ENCODE measurements at places on chromosomes 7 and 10.

DNA sequence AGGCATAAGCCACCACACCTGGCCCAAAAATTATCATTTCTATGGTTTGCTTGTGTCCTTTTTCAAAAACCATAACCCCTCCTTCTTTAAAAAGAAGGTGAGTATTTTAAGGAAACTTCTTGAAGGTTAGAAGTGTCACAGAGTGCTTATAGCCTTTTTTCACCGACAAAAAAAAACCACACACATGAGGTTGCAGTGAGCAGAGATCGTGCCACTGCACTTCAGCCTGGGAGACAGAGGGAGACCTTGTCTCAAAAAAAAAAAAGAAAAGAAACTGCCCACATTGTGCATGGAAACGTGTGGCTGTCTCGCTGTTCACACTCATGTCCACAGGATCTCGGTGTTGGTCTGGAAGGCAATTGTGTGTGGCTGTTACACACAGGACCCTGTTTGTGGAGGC lies 157.4 kb upstream of the PFKP start:
- H3K4me1 ChIP-seq = no peaks in the 10 kb centered on the region
- no peak overlapping the region for H3K4me3 ChIP-seq
- no peak overlapping the region for H3K27ac ChIP-seq
- H3K36me3 ChIP-seq = no peaks in the 10 kb centered on the region
- peaks cover 69% of the 10 kb centered on the region for H3K27me3 ChIP-seq

DNA sequence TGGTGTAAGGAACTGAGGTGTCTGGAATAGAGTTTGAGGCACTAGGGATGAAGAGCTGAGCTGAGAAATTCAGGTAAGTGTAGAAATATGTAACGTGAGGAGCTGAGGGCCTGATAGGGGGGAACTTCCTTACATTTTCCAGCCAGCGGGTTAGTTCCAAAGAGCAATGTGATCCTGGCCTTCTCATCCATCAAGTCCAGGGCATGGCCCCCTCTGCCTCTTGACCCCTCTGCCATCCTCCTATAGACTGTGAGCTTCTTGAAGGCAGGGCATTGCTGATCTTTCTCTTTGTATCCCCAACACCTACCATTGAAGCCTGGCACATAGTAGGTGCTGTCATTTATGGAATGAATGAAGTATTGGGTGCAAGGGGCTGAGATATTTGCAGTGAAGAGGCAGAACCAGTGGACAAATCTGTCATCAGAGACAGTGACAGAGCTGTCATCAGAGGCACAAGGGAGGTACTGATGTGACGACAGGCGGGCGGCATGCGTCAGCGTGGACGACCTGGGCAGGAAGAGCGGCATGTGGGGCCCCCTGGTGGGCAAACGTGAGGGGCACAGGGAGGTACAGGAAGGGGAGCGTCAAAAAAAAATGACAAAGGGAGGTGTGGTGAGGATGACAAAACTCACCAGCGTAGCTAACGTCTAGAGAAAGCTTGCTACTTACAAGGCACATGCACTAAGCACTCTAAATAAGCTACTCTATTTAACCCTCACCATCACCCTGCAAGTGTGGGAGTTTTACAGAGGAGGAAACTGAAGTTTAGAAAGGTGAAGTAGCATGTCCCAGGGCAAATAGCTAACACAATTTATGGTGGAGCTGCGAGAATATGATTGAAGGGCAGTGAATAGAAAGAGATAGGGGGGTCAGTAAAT lies 5.2 kb upstream of the CAMK2G start:
- H3K36me3 ChIP-seq = no peaks in the 10 kb centered on the region
- peaks cover 23% of the 10 kb centered on the region for H3K27me3 ChIP-seq
- H3K4me1 ChIP-seq = peaks cover 22% of the 10 kb centered on the region
- peak; percentile 84 for DNase-seq
- H3K4me3 ChIP-seq = no peak overlapping the region

GRCh38 chr10:70617798-70618568 lies 15.4 kb upstream of the PRF1 start:
- no peak overlapping the region for H3K4me3 ChIP-seq
- peaks cover 5% of the 10 kb centered on the region for H3K4me1 ChIP-seq
- no peaks in the 10 kb centered on the region for H3K36me3 ChIP-seq
- no peak overlapping the region for H3K27ac ChIP-seq
- no peaks in the 10 kb centered on the region for H3K27me3 ChIP-seq

DNA sequence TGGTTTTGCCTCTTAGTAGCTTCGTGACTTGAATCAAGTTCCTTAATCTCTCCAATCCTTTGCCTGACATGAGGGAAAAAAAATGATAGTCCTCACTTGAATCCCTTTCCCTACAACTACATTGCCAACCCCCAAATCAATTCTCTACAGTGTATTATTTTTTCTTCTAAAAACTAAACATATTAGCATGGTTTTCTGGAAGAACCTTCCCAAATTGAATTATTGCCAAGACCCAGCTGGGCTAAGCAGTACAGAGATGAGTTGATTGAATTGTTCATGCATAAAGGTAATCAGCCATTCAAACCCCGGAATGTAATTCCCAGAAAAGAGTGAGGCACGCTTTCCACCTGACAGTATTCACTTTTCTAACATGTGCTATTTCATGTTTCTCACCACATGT lies 155.6 kb upstream of the AGR3 start:
- no peaks in the 10 kb centered on the region for H3K27me3 ChIP-seq
- DNase-seq = no peak
- peaks cover 22% of the 10 kb centered on the region for H3K4me1 ChIP-seq
- H3K4me3 ChIP-seq = no peak overlapping the region

- H3K27ac ChIP-seq = no peak overlapping the region
- no peaks in the 10 kb centered on the region for H3K27me3 ChIP-seq
- H3K36me3 ChIP-seq = no peaks in the 10 kb centered on the region
- peaks cover 16% of the 10 kb centered on the region for H3K4me1 ChIP-seq
- DNase-seq = peak; percentile 17
- H3K4me3 ChIP-seq = no peak overlapping the region
Observed at GRCh38 chr10:34407324-34407805, 407.7 kb downstream of the PARD3 start.

DNA sequence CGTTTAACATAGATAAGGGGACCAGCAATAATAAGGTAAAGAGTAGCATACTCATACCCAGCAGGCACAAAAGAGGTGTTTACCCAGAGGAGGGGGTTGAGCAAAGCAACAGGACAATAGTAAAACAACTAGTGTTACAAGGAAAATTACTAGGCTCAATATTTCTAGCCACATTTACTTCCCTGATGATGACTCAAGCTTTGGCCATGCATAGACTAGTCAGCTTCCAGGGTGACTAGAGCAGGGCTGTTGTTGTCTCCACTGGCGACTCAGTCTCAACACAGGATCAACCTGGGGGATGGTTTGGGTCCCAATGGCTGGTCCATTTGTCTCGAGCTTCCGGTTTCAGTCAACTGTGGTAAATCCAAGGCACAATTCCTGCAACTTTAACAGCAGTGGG lies 217.7 kb upstream of the KCND2 start:
- no peaks in the 10 kb centered on the region for H3K4me1 ChIP-seq
- no peaks in the 10 kb centered on the region for H3K36me3 ChIP-seq
- H3K27me3 ChIP-seq = no peaks in the 10 kb centered on the region
- no peak overlapping the region for H3K27ac ChIP-seq
- no peak overlapping the region for H3K4me3 ChIP-seq
- DNase-seq = no peak

- H3K4me3 ChIP-seq = no peak overlapping the region
- H3K27me3 ChIP-seq = no peaks in the 10 kb centered on the region
- DNase-seq = no peak
- H3K36me3 ChIP-seq = no peaks in the 10 kb centered on the region
- H3K4me1 ChIP-seq = no peaks in the 10 kb centered on the region
Observed at GRCh38 chr7:88457320-88457719, 150.6 kb upstream of the STEAP4 start.

- H3K4me1 ChIP-seq = peaks cover 7% of the 10 kb centered on the region
- H3K36me3 ChIP-seq = no peaks in the 10 kb centered on the region
- H3K4me3 ChIP-seq = no peak overlapping the region
- no peak overlapping the region for H3K27ac ChIP-seq
- DNase-seq = no peak
- no peaks in the 10 kb centered on the region for H3K27me3 ChIP-seq
Observed at GRCh38 chr10:59991661-59992060, 85.3 kb upstream of the CCDC6 start.

GRCh38 chr7:12032146-12032545 lies 178.9 kb upstream of the TMEM106B start:
- H3K27ac ChIP-seq = no peak overlapping the region
- H3K4me3 ChIP-seq = no peak overlapping the region
- DNase-seq = no peak
- H3K4me1 ChIP-seq = no peaks in the 10 kb centered on the region

GRCh38 chr10:62772186-62772974 lies 32.1 kb upstream of the ADO start:
- no peaks in the 10 kb centered on the region for H3K27me3 ChIP-seq
- no peaks in the 10 kb centered on the region for H3K36me3 ChIP-seq
- H3K4me3 ChIP-seq = peak overlapping the region; percentile 2
- DNase-seq = no peak

- peaks cover 15% of the 10 kb centered on the region for H3K36me3 ChIP-seq
- peak overlapping the region; percentile 97 for H3K27ac ChIP-seq
- H3K27me3 ChIP-seq = no peaks in the 10 kb centered on the region
- peak overlapping the region; percentile 99 for H3K4me3 ChIP-seq
- peaks cover 42% of the 10 kb centered on the region for H3K4me1 ChIP-seq
Observed at GRCh38 chr10:92290076-92290836, 622 bp downstream of the CPEB3 start.

DNA sequence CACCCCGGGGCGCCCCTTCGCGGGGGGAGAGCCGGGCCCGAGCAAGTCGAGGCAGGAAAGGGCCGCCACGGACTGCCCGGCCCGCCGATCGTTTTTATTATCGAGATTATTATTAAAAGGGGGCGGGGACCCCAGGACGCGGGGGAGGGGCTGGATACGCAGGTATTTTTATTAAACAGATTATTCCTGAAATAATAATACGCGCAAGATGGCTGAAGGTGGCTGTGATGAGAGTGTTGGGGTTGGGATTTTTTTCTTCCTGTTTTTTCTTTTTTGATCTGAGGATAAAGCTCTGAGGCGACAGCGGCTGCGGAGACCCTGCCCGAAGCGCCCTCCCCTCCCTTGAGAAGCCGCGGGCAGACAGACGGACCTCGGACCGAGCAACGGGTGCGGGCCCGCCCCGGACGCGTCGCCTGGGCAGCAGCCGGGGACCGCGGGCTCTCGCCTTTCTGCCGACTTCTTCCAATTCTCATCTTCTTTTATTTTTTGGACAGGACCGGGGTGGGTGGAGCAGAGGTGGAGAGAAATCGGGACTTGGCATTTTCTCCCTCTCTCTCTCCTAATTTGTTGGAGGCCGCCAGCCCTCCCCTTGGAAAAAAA lies 1.4 kb upstream of the TRIM8 start:
- H3K27me3 ChIP-seq = no peaks in the 10 kb centered on the region
- H3K4me1 ChIP-seq = peaks cover 53% of the 10 kb centered on the region
- peak overlapping the region; percentile 82 for H3K4me3 ChIP-seq
- DNase-seq = peak; percentile 75
- no peaks in the 10 kb centered on the region for H3K36me3 ChIP-seq
- peak overlapping the region; percentile 99 for H3K27ac ChIP-seq

GRCh38 chr10:80535671-80536360 lies 1.9 kb upstream of the SH2D4B start:
- H3K4me1 ChIP-seq = peaks cover 24% of the 10 kb centered on the region
- peak overlapping the region; percentile 78 for H3K27ac ChIP-seq
- H3K27me3 ChIP-seq = no peaks in the 10 kb centered on the region
- H3K36me3 ChIP-seq = no peaks in the 10 kb centered on the region

DNA sequence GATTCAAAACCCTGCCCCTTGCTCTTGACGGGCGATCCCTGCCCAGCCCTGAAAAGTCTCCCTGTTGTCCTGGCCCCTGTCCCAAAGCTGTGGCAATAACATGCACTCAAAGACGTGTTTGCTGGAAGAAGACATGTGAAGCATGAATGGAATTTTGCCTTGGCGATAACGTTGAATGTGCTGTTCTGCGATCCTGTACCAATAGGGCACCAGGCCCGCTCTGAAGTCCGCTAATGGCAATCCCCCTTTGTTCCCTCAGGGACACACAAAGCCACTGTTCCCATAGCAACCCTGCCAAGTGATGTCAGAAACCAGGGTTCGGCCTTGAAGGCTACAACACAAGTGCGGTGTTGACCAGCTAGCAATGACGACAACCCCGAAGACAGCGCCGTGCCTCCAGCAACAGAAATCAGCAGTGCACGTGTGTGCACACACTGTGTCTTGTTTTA lies 284.6 kb downstream of the KLF6 start:
- no peaks in the 10 kb centered on the region for H3K27me3 ChIP-seq
- peaks cover 42% of the 10 kb centered on the region for H3K4me1 ChIP-seq
- H3K36me3 ChIP-seq = no peaks in the 10 kb centered on the region
- no peak overlapping the region for H3K4me3 ChIP-seq

DNA sequence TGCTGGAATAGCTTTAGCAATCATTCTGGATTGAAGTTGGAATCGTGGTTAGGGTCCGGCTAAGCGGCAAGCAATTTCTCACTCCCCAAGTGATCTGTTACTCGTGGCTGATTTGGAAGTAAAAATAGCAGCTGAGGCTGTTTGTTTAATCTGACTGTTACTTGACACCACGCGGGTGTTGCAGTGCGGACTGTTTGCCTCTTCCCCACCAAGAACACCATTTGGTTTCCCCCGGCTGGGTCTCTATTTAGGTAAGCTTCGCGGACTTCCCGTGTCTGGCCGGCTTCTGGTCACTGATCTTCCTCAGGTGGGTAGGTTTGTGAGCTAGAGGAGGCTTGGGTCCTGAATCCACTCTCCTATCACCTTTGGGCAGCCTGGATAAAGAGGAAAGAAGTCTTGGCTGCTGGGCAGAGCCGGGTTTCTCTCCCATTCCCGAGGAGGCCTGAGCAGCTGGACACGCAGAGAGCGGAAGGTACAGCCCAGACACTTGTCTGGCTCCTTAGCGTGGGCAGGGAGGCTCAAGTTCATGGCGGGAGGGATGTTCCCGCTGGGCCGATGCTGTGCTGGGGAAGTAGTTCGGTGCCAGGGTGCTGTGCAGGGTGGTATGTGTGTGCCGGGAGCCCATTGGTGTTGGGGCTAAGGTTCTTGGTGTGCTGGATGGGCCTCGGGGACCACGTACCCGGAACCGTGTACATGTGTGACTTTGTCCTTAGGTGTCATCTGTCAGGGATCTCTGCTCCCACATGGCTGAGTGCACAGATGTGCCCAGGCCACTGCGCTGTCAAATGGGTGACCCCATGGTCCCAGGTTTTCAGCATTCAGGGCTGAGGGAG lies at the start of gene C10orf71:
TSS of gene C10orf71 (plus strand) at position 188 of the 833 bp plus-strand sequence. CDS start 23,376 bp downstream, outside the sequence.
- DNase-seq = peak; percentile 38
- H3K27ac ChIP-seq = peak within 1 kb of the TSS; percentile 96
- no peaks in the 10 kb centered on the region for H3K27me3 ChIP-seq
- H3K36me3 ChIP-seq = no peaks in the 10 kb centered on the region

DNA sequence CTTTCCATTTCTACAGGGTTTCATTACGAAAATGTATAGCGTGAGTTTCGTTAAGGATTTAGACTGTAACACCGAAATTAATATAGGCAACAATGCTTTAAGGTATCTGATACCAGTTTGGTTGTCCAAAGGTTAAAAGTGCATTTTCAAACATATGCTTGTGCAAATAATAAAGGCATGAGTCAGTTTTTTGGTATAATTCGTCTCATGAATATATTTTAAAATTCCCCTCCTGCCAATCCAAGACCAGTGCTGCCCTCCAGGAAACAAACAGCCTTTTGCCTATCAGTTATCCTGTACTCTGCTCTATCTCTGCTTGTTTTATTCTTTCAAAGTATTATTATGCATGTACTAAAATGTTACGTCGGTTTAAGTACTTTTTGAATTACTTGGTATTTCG lies 2.0 kb downstream of the LCOR start:
- H3K27ac ChIP-seq = peak overlapping the region; percentile 98
- no peaks in the 10 kb centered on the region for H3K36me3 ChIP-seq
- DNase-seq = no peak
- no peaks in the 10 kb centered on the region for H3K27me3 ChIP-seq

All from left ventricle myocardium inferior (tissue), 1 donor.